ENCODE measurements at places on chromosomes 6 and 20. TPM values are rescaled to one million over a fixed set of nuclear protein-coding genes. Genes with fewer than 3 reads are reported as not detected.

AGER gene
- total RNA-seq, result 42.6 TPM

GRCh38 chr6:109922851-109923250 is 55.3 kb upstream of the GPR6 start:
- no peak for DNase-seq
- peaks cover 11% of the 10 kb centered on the region for H3K27me3 ChIP-seq
- H3K36me3 ChIP-seq, result no peaks in the 10 kb centered on the region
- H3K27ac ChIP-seq, result no peak overlapping the region
- H3K4me3 ChIP-seq, result no peak overlapping the region

ZBTB46 gene
- 0.62 TPM for total RNA-seq

GRCh38 chr20:61912665-61913422 is 152.8 kb downstream of the TAF4 start:
- H3K27me3 ChIP-seq, result no peaks in the 10 kb centered on the region
- H3K27ac ChIP-seq, result no peak overlapping the region
- no peaks in the 10 kb centered on the region for H3K36me3 ChIP-seq
- no peak for DNase-seq
- H3K4me1 ChIP-seq, result no peaks in the 10 kb centered on the region

DNA sequence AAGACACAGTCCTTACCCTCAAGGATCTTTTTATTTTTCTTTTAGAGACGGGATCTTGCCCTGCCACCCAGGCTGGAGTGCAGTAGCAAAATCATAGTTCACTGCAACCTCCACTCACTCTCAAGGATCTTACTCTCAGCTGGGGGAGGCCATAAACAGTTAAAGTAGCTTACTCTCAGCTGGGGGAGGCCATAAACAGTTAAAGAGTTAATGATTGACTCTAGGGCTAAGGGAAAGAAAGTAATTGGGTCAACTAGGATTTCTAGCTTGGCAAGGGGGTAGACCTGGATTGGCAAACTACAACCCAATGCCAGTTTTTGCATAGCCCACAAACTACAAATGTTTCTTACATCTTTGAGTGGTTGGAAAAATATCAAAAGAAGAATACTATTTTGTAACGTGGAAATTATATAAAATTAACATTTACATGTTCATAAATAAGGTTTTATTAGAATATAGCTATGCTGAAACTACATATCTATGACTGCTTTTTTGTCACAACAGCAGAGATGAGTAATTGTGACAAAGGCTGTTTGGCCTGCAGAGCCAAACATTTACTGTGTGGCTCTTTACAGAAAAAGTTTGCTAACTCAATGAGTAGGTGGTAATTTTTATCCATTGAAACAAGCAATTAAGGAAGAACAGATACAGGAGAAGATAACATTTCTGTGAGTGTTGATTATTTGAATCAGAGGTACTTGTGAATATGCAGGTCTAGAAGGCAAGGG is 46.4 kb downstream of the PTPRA start:
- peaks cover 16% of the 10 kb centered on the region for H3K36me3 ChIP-seq
- H3K27ac ChIP-seq, result no peak overlapping the region

- H3K36me3 ChIP-seq, result no peaks in the 10 kb centered on the region
- H3K4me1 ChIP-seq, result no peaks in the 10 kb centered on the region
- no peaks in the 10 kb centered on the region for H3K27me3 ChIP-seq
- H3K4me3 ChIP-seq, result no peak overlapping the region
Measured at GRCh38 chr6:161477876-161478425, 204.1 kb upstream of the AGPAT4 start.

- H3K27ac ChIP-seq, result no peak overlapping the region
- H3K4me3 ChIP-seq, result no peak overlapping the region
- peaks cover 53% of the 10 kb centered on the region for H3K36me3 ChIP-seq
- no peaks in the 10 kb centered on the region for H3K4me1 ChIP-seq
- DNase-seq, result no peak
Measured at GRCh38 chr20:39039261-39039660, 77.1 kb downstream of the DHX35 start.

SRSF12 gene
- total RNA-seq, result not detected

HUS1B gene
- 2.5 TPM for total RNA-seq

GRCh38 chr20:2865630-2866029 is 7.7 kb upstream of the PTPRA start:
- peaks cover 37% of the 10 kb centered on the region for H3K36me3 ChIP-seq
- no peak for DNase-seq
- H3K27ac ChIP-seq, result no peak overlapping the region
- H3K27me3 ChIP-seq, result no peaks in the 10 kb centered on the region
- no peak overlapping the region for H3K4me3 ChIP-seq
